ENCODE measurements at places on chromosomes 2 and 18.
A peak's percentile ranks its signal among the peaks of the same experiment; 100 is the strongest.

- DNase-seq = no peak
These were observed 771.2 kb upstream of the LINC00305 start for GRCh38 chr18:64919971-64920570.

DNA sequence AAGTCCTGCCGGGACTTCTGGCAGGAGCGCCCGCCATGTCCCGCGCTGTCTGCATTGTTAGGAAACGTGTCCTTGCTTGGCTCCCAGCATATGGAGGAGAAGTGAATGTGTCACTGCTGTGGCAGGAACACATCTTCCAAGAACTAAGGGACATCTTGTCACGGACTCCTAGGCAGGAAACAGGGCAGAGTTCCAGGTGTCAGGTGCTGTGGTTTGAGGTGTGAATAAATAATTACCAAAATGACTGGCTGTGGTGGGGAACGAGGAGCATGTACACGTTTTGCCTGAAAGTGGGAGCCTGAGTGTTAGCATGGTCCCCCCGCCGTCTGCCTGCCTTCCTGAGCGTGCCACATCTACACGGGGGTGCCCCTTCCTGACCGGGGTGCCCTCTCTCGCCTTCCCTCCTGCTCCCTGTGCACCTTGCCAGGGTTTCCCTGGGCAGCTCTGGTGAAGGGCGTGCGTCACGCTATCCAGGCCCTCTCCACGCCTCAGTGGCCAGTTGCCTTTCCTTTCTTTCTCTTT lies 237.5 kb downstream of the LDLRAD4 start:
- DNase-seq = peak; percentile 45

GRCh38 chr18:42437646-42438045 lies 482.6 kb downstream of the PIK3C3 start:
- DNase-seq = no peak

DNA sequence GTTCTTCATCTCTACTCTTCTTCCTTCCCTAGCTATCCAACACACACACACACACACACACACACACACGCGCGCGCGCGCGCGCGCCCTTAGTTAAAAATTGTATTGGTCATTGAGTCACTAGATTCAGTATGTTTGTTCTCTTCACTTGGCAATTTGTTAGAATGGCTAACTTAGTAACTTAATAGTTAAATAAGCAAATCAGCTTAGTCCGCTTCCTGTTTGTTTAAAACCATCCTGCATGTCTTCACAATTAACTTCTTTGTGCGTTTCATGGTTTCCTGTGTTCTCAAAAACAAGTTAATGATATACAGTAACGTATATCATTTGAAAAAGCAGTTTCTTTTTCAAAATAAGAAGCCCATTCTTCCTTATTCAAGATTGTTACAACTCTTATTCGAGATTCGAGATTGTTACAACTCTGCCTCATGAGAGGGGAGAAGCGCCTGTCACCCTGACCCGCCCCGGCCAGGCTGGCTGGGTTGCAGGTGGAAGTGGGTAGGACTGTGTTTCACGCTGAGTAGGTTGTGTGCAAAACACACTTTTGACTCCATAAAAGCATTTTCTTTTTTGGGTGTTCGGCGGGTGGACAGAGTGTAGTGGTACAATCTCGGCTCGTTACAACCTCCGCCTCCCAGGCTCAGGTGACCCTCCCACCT lies 9.5 kb upstream of the CNNM3 start:
- DNase-seq = no peak

GRCh38 chr2:148300544-148300943 lies 279.7 kb downstream of the MBD5 start:
- no peak for DNase-seq

DNA sequence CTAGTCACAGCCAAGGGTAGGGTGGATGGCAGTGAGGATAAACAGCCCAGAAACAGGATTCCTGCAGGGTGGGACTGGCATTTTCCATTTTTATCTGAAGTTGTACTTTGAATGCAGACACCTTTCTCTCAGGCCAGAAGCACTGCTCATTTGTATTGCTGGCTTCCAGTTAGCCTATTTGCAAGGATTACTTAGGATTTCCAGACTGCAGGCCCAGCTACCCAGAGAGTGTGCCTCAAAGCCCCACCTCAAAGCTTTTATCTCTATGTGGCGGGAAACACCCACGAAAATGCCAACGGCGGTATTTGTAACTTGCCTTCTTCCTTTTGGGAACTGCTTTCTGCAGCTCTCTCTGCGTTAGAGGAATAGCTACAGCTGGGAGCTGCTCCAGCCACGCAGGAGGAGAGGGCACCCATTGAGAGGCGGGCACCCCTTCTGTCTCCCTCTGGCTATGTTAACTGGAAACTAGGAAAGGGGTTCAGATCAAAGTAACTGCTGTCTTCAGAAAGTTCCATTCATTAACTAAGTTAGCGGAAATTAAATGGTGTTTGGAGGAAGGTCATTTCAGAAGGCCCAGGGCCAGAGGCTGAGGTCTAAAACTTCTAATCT lies 144.9 kb downstream of the TGIF1 start:
- DNase-seq = no peak

GRCh38 chr18:76396792-76397191 lies 98.2 kb downstream of the ZNF516 start:
- DNase-seq = no peak

DNA sequence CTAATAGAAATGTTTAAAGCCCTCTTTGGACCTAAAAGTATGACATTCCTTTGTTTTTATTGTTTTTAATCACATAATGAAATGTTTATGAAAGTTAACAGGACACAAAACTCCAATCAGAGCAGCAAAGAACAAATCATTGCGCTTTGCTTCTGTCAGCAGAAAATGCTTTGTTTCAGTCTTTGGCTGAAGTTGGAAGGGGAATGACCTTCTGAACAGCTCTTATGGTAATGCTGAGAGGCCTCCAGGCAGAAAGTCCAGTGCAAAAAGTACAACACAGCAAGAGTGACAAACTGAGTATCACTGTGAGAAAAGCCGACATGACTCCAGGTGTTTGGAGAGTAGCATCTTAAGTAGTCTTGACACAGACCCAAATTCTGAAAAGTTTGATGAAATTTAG lies 147.7 kb upstream of the SP5 start:
- DNase-seq = no peak

GRCh38 chr2:233814056-233814835 lies 36.1 kb downstream of the MROH2A start:
- DNase-seq = no peak

DNA sequence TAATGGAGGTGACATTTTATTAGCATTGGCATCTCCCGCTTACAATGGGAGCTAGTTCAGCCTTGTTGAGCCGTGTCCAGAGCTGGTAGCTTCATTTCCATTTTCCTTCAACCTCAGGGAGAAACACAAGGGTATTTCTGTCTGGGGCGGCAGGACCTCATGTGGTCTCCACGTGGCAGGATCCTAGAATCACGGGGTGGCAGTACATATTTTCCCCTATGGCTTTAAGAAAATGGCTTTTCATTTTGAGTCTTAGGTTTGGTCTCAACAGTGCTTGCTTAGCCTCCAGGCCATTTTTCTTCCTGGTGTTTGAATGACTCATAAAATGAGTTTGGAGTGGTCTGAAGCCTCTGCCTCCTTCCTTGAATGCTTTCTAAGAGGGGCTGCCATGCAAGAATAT lies 20.3 kb downstream of the CABLES1 start:
- no peak for DNase-seq

GRCh38 chr2:174493549-174494331 lies 6.9 kb upstream of the GPR155 start:
- DNase-seq = no peak

GRCh38 chr2:86396291-86396785 lies 44.8 kb upstream of the KDM3A start:
- DNase-seq = no peak

DNA sequence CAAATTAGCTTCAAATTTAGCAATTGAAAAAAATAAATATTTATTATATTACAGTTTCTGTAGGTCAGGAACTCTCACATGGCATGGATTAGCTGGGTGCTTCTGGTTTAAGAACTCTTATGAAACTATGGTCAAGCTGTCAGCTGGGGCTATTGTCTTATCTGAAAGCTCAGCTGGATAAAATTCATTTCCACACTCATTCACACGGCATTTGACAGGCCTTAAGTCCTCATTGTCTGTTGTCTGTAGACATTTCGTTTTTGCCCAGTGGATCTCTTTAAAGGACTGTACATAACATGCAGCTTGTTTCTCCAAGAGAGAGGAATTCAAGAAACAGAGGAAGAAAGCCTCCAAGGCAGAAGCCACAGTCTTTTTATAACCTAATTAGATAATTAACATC lies 1556.8 kb upstream of the SLC39A10 start:
- DNase-seq = no peak

GRCh38 chr2:207008105-207008990 lies 69.0 kb downstream of the CPO start:
- DNase-seq = no peak

- no peak for DNase-seq
These were observed 208.9 kb downstream of the SPP2 start for GRCh38 chr2:234259440-234259839.

Data from GM12891 (cell line).